Smooth muscle cell of bladder (primary cell): ENCODE measurements at places on chromosomes 7 and 10. TPM values are rescaled to one million over a fixed set of nuclear protein-coding genes. Genes with fewer than 3 reads are reported as not detected.

CPA2 gene
- not detected in 2 replicates for total RNA-seq

CH25H gene
- total RNA-seq, result 0.55 and 0.57 TPM in 2 replicates

MKX gene
- 0.28 and 0.57 TPM in 2 replicates for total RNA-seq

PRTFDC1 gene
- 19.4 and 23.3 TPM in 2 replicates for total RNA-seq

HMX3 gene
- not detected in 2 replicates for total RNA-seq

RASSF4 gene
- total RNA-seq, result 11.7 and 11.8 TPM in 2 replicates

BHLHA15 gene
- 0.37 TPM in 1 of 2 replicates, not detected in the other for total RNA-seq

MSS51 gene
- total RNA-seq, result 0.85 and 1.2 TPM in 2 replicates

PON3 gene
- not detected in 2 replicates for total RNA-seq

EMX2 gene
- not detected in 2 replicates for total RNA-seq

SYNPO2L gene
- total RNA-seq, result not detected in 2 replicates

PDK4 gene
- total RNA-seq, result 13.1 and 16.2 TPM in 2 replicates

FOXI2 gene
- total RNA-seq, result not detected in 2 replicates
